ENCODE measurements at places on chromosomes 7 and 10.
A peak's percentile ranks its signal among the peaks of the same experiment; 100 is the strongest.

- DNase-seq: no peak
Observed at GRCh38 chr10:101284744-101285463, 55.6 kb upstream of the LBX1 start.

DNA sequence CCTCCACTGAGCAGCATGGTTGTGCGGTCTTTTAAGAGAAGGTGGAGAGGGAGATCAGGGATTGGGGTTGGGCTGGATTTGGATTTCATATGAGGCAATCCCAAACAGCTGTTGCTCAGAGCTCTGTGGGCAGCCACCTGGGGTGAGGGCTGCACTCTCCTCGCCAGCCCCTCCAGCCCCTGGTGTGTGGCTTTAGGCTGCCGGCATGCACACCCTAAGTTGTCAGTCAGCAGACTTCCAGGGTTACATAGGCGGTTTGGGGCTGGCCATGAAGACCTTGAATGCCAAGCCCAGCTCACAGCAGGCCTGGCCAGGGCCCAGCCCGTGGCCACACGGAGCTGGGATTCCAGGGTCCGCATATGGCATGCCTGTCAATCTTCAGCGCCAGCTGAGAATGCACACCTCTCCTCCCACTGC, 54.8 kb downstream of the ZMIZ1 start:
- no peak for DNase-seq

DNA sequence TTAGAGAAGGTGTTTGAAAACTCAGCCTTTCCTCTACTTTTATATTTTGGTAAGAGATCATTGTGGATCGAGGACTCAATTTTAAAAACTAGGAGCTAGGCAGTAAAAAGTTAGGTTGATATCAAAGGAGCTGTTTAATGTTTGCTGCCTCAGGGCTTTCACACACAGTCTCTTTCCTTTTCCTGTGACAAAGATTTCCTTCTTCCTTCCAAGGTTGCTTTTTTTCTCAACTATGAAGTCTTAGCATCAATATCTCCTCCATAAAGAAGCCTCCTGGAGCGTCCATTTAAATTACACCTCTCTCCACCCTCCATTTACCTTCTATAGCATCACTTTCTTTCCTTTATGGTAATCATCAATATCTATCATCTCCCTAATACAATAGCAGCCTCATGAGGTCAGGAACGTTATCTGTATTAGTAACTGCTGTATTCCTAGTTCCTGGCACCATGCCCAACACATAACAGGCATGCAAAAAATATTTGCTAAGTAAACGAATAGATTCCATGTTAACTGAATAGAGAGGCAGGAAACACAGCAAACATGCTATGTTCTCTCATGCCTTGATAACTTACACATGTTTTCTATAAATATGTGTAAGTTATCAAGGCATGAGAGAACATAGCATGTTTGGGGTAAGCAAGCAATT, 48.5 kb downstream of the GNAT3 start:
- DNase-seq: no peak

DNA sequence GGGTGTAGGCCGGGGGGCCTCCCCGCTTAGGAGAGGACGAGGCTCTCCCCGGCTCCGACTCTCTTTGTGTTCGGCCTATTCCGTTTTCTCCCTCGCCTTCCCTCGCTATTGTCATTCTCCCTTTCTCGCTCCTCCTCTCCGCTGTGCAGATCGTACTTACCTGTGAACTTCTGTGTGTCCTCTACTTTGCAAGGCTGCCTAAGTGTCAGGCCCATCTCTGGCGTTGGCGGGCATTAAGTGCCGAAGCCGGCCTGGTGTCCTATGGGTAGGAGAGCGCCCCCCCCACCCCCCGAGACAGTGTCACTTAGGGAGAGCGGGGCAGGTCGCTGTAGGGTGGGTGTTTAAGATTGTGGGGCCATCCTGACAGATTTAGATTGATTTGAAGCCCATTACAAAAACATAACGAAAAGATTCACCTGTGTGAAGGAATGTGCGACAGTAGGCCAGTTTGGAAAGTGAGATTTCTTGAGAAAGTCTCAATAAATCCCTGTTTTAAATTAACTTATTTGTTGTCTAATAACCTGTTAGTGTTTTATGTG, 579 bp downstream of the RBM33 start:
- DNase-seq: peak; percentile 11

GRCh38 chr10:74290708-74291107, 139.7 kb downstream of the ADK start:
- no peak for DNase-seq

- no peak for DNase-seq
Observed at GRCh38 chr10:92811986-92812385, 36.3 kb upstream of the EXOC6 start.

DNA sequence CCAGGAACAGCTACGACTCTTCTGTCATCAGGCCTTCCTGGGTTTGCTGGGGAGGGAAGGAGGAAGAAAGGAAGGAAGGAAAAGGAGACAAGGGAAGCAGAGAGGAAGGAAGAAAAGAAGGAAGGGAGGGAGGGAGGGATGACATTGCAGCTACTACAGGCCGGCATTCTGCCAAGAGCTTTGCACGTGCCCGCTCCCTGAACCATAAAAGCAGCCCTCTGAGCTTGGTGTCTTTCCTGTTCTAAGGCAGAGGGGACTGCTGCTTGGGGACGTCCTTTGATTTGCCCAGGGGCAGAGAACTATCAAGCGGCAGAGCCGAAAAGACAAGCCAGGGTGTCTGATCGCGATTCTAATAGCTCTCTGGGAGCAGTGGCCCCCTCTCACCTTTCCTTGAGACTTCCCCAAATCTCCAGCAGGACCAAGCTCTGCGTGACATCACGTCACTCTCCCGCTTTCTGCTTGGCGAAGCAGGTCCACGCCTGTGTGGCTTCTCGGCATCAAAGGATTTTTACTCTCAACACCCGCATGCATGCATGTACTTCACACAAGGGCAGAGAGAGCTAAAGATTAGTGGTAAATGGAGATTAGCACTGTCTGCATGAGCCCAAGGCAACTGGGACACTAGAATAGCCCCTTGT, 167.8 kb upstream of the AUTS2 start:
- DNase-seq: no peak

- DNase-seq: no peak
Observed at GRCh38 chr10:78259391-78259790, 225.7 kb downstream of the RPS24 start.

DNA sequence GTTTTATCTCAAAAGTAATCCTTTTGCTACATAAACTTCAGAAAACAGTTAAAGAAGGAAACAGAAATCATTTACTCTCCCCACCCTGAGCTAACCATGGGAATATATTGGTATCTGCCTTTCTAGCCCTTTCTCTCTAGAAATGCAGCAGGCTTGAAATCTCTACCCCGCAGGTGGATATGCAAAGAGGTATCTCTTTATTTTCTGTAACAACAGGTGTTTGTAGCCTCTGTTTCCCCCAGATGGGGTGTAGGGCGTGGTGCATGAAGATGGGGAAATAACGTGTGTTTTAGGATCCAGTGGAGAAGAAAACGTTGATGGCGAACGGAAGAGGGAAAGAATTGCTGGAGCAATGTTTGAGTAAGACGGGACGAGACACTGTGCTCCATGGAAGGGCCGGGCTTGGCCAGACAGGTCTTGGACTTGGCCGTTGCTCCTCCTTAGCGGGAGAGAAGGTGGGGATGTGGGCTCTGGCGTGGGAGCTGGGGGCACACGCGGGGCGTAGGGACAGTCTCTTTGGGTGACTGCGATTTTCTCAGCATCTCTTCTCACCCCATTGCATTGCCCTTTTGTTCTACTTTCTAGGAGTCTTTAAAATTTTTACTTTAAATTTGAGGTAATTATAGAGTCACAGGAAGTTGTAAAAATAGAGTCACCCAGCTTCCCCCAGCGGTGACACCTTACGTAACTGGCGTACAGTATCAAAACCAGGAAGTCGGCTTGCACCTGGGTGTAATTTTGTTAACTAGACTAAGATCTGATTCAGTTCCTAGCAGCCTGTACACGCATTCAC, 82.9 kb downstream of the ELFN1 start:
- no peak for DNase-seq

DNA sequence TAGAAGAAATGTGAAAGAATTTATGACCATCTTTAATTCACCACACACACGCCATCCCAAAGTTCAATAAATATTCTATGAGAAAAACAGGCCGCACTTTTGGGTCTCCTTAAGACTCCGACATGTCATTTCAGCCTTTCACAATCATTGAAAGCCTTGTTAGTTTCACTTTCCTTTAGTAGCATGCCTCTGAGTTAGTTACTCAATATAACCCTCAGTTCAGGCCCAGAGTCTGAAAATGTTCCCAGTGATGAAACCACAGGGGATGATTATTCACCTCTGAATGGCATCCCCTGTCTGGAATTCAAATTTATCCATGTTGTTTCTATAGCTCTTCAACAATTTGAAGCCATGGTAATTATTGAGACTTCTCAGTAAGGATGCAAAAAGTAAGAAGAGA, 278.1 kb upstream of the NRP1 start:
- no peak for DNase-seq

DNA sequence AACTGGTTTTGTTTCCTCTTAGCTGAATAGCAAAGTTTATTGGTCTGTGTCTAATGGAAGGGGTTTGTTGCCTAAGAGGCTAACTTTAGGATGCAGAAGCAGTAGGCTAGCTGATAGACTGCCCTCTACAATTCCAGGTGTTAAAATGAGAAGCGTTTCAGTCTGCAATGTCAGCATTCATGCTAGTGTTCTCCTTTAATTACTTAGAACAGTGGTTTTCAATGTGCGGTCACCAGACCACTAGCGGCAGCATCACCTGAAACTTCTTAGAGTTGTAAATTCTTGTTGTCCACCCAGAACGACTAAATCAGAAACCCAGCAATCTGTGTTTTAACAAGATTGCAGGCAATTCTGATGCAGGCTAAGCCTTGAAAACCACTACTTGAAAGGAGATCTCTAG, 392.9 kb downstream of the IPMK start:
- no peak for DNase-seq

DNA sequence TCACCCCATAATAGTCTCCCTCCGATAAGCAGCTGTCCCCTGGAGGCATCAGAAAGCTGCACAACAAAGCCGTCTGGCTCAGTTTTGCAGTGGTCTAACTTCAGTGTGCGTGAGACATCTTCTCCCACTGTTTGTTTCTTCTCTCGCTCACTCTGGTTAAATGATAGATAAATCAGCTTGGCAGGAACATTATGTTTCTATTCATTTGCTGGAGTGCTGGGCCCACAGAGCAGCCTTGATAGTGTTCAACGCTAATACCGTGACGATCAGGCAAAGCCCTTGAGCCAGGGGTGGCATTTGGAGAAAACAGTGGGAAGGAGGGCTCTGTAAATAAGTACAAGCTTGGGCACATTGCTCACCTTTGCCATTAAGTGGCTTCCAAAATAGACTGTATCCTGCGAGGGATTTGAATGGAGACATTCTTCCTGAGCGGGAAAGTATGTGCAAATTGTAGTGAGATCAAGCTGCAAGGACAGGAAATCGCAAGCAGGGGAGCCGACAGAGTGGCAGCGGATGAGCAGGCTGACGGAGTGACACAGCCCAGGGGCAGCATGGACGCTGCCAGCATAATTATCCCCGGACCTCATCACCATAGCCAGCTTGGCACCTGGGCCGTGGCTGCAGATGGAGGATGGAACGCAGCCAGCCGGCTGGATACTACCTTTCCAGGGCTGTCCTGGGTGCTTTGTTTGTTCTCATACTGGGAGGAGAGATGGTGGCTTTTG, 256.8 kb upstream of the FZD8 start:
- DNase-seq: no peak

- no peak for DNase-seq
Observed at GRCh38 chr7:44149571-44150465, 8.7 kb upstream of the MYL7 start.

GRCh38 chr7:13421776-13422175, 567.7 kb downstream of the ETV1 start:
- DNase-seq: no peak

DNA sequence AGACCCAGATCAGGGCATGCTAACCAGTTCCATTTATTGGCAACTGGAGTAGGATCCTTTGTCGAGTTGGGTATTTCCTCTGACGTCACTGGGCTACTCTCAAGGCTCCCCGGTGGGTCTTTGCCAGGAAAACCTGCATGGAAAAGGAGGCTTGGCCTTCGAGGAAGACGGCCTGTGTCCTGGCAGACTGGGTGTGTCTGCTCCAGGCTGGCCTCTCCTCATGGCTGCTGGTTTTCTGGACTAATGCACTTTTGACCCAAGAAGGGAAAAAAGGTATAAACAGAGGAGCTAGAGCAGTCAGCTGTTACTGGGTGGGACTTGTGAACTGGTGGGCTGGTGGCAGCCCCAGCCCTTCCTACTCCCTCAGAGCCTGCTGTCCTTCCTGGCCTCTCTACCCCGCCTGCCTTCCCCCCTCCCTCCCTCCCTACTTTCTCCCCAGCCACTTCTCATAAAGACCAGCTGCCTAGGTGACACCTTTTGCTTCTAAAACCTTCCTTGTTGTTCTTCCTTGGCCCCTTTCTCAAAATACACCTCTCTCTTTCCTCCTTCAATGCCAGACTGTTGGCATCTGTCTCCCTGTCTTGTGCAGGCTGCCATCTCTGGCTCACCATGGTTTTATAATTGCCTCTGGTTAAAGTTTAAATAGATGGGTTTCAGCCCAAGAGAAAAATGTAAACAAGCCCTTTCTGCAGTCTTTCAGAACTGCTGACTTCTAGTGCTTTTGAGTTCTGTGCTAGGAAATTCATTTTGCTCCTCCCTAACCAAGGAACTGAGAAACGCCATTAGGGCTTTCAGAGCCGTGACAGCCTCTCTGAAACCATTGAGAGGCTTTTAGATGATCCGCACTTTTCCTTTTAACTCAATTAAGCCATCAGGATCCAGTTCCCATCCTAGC, 101.8 kb upstream of the MKLN1 start:
- no peak for DNase-seq

DNA sequence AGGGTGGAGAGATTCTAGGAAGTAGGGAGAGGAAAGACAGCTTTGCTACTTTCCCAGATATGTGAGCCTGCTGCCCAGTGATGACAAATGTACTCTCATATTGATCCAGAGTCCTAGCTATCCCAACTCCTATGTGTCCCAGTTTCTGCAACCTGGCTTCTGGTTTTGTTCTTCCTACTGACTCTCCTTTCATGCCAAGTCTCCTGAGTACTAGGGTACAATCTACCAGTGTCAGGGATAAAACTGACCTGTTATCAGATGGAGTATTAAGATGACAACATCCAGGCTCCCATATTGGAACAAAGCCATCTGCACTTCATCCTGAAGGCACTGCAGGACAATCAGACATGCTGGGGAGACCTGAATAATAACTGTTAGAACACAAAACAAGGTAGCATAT, 233.7 kb upstream of the PHYHIPL start:
- DNase-seq: no peak

- DNase-seq: no peak
Observed at GRCh38 chr7:156753630-156754029, 113.1 kb downstream of the RNF32 start.

- DNase-seq: no peak
Observed at GRCh38 chr10:71599518-71599917, 120.1 kb downstream of the C10orf105 start.
